ENCODE measurements at places on chromosomes 4 and X.

GRCh38 chrX:114842181-114842580 lies 175.2 kb downstream of the IL13RA2 start:
- DNase-seq: no peak

GRCh38 chrX:37873220-37873619 lies 25.8 kb upstream of the DYNLT3 start:
- no peak for DNase-seq

DNA sequence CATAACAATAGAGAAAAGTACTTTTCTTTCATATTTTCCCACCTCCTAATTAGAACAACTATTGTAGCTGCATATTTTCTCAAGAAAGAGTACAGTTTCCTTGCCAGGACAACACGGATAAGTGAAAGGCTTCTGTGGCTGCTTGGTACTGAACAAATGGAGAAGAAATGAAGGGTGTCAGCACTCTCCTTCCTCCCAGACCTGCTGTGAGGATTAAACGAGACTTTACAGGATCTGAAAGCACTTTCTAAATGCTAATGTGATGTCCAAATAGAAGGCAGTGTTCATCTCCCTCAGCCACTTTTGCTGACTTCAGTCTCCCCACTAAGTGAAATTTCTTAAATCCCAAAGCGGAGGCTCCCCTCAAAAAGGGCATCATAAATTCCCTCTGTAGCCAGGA lies 13.9 kb downstream of the NIPAL1 start:
- DNase-seq: no peak

DNA sequence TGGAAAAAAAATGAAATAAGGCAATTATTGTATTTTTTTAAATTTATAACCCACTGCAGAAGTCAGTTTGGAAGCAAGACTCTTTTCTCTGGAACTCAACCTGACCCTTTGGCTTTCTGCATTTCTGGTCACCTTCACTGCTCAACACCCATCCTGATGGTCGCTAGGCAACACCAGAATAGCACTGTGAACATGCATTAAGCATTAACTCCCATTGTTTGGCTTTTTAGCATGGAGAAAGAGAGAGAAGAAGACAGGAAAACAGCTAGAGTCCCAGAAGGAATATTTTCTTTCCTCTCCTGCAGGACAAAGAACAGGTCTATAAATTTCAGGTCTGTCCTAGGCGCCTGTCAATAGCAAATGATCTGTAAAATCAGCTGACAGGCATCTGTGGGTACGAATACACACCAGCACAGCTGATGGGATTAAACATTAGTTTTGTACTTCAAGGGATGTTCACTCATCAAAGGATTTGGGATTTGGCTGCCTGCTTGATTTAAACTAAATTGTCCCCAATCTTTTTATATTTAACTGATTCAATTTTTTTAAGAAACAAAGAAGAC lies 137.2 kb upstream of the ETNPPL start:
- DNase-seq: no peak

- DNase-seq: no peak
These were observed 614.0 kb downstream of the STIM2 start for GRCh38 chr4:27474691-27475090.

DNA sequence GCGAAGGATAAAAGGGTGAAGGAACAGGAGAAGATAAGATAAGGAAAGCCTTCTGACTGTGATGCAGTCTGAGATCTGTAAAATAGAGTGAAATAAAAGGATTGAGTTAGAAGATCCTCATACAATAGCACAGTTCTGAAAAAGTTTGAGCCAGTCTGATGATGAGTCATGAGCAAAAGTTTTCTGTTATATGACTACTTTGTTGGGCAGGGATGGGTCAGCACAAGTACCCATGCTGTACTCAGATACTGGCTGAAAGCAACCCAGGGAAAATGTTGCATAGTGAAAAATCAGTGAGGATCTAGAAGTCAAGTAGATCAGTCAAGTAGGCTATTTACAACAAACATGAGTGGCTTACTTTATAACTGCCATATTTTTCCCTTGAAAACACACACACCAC lies 253.5 kb downstream of the PCDH10 start:
- peak; percentile 46 for DNase-seq

DNA sequence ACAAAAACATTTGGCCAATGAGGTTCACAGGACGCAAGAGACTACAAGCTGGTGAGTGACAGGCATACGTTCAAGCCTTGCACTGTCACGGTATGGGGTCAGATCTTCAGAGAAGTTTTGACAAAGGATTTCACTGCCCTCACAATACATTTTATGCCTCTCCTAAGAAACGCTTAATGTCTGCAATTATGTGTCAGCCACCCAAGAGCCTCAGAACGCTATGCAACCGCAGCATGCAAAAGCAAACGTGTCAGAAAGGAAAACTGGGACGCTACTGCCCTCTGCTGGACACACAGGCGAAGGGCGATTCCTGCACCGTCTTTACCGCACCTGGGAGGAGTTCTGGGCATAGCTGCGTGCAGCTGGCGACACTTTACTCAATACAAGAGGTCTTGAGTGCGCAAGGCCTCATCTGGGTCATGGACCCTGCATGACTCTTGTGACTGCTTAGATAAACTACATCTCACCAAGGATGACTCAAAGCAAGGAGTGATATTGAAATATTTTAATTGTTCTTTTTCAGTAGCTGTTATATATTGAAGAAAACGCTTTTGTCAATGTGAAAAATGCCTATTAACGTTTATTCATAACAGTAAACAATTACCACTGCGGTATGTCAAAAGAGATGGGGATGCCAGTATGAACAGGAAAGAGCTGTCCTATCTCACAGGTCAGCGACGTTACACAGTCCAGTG lies 147.6 kb upstream of the FRG1 start:
- peak; percentile 49 for DNase-seq

DNA sequence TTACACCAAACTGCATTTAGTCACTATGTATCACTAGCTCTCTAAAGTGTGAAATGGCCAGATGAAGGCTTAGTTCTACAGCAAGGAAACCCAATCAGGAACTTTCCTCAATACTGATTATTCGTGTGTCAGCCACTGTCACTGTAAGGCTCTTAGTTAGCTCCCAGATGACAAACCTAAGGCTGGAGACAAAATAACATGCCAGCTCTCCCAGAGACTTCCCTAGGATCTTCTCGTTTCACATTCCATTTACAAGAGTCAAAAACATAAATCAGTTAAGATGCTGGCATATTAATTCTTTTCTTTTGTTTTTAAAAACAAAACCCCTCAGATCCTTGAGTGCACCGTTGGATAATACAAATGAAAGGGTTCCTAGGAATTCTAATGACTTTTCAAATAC lies 88.2 kb upstream of the TFDP3 start:
- DNase-seq: no peak

DNA sequence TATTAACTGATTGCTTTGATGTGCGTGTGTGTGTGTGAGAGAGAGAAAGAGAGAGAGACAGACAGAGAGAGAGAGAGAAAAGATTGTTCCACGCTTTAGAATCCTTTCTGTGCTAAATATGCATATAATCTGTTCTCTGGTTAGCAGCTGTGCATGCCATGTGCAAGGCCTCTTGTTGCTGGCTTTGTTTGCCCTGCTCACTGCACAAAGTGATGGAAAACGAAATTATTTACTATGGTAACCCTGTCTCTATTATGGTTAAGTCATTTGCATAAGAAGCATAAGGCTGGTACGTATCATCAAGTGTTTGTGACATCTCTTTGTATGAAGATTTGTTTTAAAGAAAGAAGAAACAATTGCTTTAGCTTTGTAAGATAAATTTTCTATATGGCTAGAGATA lies 190.2 kb upstream of the POF1B start:
- DNase-seq: no peak

- DNase-seq: no peak
These were observed 60.0 kb downstream of the PDHA1 start for GRCh38 chrX:19403696-19404095.

- DNase-seq: peak; percentile 55
These were observed 167.5 kb upstream of the FRMPD4 start for GRCh38 chrX:11970578-11971359.

- no peak for DNase-seq
These were observed 374.6 kb upstream of the SLC7A11 start for GRCh38 chr4:138616775-138617174.

GRCh38 chrX:136395271-136395670 lies 92.5 kb upstream of the BRS3 start:
- DNase-seq: peak; percentile 59

DNA sequence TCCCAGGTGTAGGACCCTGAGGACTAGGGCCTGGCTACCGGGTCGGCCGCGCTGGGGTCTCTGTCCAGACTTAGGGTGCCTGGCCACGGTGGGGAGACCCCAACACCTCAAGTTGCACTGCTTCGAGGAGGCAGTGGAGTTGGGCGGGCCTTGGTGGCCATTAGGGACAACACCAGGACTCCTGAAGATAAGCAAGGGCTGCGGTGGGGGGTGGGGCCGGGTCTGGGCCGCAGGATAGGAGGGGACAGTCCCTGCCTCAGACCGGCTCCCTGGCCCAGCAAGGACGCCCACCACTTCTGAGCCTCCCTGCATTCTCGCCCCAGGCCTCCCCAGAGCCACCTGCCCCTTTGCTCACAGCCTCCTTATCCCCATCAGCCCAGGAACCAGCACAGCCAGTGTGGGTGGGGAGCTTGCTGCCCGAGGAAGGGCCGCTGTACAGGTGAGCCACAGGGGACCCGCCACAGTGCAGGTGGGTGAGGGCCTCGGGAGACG lies 5.5 kb upstream of the MXD4 start:
- no peak for DNase-seq

- DNase-seq: no peak
These were observed 129.1 kb downstream of the CBR4 start for GRCh38 chr4:168880811-168881595.

- peak; percentile 10 for DNase-seq
These were observed 53.9 kb upstream of the KIAA1210 start for GRCh38 chrX:119181491-119181890.

DNA sequence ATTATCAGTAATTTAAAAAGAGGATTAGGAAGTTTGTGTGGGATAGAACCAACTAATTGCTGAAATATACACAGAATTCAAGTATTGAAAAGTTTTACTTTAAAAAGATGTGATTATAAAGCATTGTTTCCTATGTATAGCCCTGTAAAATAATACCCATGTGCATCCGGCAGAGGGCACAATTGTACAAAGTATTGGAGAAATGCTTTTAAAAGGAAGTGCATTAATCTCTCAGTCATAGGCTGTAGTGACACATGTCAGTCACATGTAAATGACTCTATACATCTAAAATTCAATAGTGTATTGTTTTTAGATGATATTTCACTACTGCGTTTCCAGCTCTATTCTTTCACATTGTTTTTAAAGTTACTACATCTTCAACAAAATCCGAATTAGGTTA lies 9.7 kb upstream of the GEMIN8 start:
- peak; percentile 52 for DNase-seq

DNA sequence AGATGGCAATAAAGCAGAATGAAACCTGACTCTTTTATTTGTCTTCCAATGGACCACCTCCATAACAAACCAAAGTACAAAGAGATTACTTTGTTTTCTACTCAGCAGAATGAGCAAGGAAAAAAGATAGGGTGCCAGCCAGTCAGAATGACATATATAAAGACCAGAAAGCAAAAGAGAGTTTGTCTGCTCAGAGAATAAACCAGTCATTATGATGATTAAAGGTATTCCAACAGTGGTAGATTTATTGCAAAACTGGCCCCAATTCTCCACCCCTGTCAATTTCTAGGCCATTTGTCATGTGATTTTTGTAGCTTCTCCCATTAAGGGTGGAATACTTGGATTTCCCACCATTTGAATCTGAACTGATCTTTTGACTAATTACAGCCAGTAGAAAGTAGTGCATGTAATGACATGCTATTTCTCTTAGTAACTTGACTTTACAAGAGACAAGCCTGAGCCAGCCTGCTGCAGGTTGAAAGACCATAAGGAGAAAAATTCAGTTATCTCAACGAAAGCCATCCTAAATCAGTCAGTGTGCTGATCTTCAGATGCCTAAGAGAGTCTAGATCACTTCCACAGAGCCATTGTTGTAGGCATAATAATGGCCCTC lies 203.1 kb downstream of the EPHA5 start:
- no peak for DNase-seq

DNA sequence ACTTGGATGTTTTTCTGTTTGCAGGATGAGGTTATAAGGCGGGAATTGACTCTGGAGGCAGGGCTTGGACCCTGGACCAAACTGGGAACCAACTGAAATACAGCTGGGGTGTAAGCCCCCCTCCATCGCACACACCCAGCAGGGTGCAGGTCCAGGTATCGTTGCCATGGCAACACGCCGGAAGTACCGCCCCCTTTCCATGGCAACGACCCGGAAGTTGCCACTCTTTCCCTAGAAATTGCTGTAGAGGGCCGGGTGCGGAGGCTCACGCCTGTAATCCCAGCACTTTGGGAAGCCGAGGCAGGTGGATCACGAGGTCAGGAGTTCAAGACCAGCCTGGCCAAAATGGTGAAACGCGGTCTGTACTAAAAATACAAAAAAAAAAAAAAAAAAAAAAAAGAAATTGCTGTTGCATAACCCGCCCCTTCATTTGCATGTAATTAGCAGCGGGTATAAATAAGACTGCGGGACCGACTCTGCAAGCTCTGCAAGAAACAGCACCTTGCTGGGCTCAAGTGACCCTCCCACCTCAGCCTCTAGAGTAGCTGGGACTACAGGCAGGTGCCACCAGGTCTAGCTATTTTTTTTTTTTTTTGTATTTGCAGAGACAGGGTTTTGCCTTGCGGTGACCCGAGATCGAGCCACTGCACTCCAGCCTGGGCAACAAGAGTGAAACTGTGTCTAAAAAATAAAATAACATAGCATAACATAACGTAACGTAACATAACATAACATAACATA lies 139.6 kb downstream of the CRLF2 start:
- no peak for DNase-seq

DNA sequence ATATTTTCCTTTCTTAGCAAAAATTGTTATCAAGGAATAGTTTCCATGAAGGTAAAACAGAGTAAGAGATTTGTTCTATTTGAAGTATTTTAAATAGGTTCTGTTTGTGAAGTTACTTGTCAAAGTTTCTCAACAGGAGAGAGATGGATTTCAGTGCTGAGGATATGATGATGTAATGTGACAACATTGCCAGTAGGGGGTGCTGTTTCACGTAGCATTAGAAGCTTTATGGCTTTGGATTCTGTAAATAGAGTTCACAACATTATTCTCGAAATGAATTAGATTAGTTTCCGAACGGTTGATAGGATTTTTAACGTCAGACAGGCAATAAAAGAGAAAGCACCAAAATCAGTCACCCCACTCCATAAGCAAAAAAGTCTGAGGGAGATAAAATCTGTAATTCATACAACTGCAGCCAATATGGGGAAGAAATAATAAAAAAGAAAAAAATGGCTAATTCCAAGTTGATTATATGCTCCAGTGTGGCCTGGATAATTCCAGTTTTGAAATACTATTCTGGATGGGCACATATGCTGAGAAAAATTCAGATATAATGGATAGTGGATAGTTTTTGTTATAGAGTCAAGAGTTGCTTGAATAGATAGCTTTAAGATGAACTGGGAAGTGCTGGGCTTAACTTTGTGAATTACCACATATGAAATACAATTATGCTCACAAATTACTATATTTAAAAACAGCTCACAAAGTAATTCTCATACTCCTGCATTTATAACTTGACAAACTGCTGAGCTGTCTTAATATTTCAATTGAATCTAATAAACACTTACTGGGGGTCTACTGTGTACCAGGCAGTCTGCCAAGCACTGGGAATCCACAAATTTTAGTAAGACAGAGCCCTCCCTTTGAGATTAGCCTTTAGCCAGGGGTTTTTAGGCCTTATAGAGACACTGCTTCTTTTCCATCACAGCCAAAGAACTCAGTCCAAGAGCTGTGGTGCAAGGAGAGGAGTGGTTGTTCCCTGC lies 109.1 kb downstream of the GPAT3 start:
- peak; percentile 68 for DNase-seq

- peak; percentile 73 for DNase-seq
These were observed 134.7 kb downstream of the PALLD start for GRCh38 chr4:168631241-168632162.

- no peak for DNase-seq
These were observed 345.3 kb downstream of the SPRY1 start for GRCh38 chr4:123741906-123742305.

GRCh38 chrX:152588206-152588605 lies 49.5 kb upstream of the GABRQ start:
- DNase-seq: no peak

Measured in ELR (cell line).